Amniotic stem cell (primary cell): ENCODE measurements at places on chromosomes 16 and 17.

DNA sequence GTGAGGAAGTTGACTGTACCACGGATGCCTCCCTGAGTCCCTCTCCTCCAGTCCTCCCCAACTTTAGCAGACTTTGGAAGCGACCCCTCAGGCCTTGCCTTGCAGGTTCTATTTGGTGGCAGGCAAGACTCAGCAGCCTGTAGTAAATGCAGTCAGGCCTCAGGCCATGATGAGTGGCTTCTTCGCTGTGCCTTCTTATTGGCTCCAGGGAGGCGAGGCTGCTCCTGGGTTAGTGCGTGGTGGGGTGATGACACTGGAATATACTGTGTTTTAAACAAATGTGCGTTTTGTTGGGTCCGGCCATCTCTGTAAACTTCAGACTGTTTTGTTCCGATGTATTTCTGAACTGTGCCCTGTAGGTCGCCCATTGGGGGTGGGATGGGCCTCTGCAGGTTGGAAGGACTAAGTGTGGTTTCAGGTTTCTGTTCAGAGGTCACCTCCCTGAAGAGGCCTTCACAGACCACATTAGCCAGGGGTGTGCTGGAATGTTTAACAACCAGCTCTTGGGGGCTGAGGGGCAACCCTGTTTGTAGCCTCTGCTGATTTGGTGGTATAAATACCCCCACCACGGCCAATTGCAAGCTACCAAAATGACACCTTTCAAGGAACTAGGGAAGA lies 62.5 kb downstream of the CYLD start:
- no peak for DNase-seq

GRCh38 chr16:31131841-31132271 lies 3.7 kb downstream of the PRSS8 start:
- DNase-seq: no peak

DNA sequence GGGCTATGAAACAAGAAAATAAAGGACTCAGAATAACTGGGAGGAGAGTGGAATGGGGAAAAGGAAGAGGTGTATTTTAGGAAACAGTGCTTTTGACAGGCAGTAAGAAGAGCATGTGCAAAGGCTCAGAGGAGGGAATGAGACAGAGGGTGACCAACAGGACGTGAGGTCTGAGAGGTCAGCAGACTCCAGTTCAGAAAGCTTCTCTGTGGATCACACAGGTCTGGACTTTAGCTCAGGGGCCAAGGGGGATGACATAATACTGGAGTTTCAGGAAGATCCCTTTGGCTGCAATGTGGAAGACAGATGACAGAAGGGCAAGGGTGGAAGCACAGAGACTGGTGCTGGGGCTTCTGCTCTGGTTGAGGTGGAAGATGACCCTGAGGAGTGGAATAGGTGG lies 489.9 kb upstream of the CDH5 start:
- DNase-seq: no peak

DNA sequence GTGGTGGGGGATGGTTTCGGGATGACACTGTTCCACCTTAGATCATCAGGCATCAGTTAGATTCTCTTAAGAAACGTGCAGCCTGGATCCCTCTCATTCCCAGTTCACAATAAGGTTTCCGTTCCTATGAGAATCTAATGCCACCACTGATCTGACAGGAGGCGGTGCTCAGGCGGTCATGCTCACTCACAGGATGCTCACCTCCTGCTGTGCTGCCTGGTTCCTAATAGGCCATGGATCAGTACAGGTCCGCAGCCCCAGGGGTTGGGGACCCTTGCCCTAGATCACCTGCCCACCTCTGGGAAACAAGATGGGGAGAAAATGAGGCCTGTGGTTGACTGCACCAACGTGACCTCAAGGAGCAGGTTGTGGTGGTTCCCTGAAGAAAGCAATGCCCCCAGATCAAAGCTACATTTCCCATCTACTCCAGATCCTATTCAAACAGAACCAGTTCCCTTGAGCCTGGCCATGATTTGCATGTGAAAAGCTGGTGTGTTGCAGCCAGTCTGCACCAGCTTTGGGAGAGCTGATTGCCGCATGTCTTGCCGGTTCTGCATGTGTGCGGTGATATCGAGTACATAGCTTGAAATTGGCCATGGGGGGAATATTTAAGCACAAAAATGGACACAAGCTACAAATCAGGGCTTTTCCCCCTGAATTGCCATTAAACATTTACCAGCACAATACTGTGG lies 183.2 kb upstream of the HSBP1 start:
- DNase-seq: no peak

GRCh38 chr17:74904687-74905409 lies 11.4 kb upstream of the FADS6 start:
- no peak for DNase-seq

GRCh38 chr17:69170377-69170776 lies 28.7 kb upstream of the ABCA6 start:
- no peak for DNase-seq

DNA sequence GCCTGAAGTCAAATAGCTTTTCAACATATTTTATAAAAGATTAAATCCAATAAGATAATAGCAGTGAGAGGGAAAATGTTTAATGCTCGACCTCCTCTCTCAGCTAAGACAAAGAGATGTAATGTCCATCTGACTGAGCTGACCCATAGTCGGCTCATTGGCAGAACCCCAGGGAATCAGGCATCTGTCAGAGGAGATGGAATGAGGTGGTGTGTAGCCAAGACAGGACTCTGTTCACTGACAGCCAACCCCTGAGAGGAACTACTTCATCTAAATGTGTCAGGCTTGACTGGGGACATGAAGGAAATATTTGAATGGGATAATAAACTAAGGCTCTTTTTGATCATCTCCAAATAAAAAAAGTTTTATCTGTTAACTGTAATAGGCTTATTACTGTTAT lies 188.0 kb downstream of the CDH11 start:
- DNase-seq: no peak

DNA sequence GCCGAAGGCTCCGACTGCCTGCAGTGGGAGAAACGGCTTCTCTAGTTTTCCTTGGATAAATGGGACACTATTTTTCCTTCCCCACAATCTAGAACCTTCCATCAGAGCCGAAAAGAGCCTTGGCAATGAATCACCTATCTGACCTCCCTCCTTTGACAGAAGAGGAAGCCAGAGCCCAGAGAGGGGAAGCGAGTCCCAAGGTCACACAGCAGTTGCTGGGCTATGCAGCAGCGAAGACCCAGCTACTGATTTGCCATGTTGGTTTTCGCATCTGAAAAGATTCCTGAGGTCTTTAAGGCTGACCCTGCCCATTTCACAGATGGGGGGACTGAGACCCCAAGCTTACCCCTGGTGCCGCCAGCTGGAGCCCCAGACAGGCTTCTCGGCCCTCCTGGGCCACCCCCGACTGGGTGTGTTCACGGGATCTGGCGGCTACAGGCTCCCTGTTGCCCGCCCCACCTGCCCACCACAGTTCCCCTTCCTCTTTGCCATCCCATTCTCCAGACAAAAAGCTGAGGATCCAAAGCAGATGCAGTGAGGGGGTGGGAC lies 45.9 kb downstream of the RAI1 start:
- DNase-seq: no peak

DNA sequence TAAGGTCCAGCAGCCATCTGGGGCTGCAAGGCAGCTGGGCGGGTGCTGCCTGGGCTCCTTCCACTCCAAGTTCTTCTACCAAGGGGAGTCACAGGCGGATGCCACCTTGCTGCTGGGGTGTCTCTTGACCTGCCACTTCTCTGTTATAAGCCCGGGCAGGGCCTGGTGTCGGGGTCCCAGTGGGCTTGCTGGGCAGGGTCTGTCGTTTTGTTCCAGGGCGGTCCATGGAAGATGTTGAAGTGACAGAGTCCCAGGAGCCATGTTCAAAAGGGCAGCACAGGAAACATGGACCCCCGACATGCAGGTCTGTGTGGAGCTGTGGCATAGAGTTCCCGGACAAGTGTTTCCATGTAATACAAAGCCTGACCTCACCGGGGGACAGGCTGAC lies 91.1 kb downstream of the TNFRSF13B start:
- DNase-seq: no peak

- DNase-seq: no peak
Measured at GRCh38 chr16:22400900-22401299, 26.5 kb upstream of the CDR2 start.

GRCh38 chr17:73541561-73541981 lies 102.7 kb downstream of the SDK2 start:
- no peak for DNase-seq

DNA sequence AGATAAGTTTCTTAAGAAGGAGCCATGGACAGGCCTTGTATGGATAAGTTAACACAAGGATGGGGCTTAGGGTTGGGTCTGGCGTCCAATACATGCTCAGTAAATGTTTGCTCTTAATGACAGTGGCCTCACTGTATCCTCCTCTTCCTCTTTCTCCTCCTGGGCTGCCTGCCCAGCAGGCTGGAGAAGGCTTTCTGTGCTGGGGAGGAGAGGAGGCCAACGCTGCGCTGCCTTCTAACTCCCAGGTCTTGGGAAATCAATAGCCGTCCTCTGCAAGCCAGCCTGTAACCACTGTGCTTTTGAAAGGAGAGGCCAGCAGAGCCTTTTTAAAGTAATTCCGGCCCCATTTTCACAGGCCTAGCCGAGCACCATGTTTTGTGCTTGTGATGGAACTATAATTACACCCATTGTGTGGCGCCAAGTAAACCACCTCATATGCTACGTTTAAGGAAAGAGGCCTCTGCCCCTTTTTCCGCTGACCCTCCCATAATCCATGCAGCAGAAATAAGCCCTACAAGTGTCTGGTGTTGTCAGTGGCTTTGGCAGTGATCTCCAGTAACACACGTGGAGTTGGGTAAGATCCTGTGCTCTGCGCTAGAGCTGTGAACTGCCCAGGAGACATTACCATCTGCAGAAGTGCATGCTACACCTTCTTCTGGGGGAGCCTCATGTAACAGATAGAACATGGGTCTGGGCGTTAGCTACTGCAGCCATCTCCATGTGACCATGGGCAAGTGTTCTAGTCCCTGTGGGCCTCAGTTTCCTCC lies 368.2 kb downstream of the SNX29 start:
- no peak for DNase-seq

DNA sequence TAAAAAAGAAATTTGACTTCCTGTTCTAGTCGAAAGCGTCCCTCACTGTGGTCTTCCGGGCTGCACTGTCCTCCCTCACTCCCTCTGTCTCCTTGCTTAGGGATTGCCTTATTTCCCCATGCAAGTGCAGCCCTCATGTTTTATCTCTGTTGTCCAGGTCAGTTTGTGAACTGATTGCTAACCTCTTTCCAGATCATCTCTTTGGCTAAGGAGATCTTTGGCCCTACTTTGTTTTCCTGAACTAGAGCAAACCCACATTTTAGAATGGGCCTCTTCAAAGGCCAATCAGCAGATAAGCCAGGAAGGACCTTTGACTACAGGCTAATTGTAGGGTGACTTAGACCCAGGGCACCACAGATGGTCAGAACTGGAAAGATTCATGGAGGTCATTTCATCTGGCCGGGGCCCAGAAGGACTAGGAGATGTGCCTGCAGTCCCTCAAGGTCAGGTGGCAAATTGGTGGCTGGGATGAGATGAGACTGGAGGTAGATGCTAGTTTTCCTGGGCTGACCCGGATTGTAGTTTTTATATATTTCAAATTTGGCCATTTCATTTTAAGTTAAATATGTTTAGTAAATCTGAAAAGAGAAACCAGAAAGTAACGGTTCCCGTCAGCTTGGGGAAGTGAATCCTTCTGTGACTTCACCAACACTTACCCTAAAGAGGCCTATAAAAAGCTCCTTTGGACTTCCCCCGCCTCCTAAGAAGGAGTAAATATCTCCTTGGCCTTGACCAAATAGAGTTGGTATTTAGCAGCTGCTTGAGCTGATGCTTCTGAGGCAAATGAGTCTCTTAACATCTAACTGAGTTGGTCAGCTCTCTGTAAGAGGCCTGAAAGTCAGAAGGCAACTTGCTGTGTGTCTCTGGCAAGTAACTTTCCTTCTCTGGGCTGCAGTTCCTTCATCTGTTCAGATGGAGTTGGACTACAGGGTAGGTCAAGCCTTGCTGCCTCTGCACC lies 6.2 kb upstream of the SLC25A19 start:
- DNase-seq: no peak

DNA sequence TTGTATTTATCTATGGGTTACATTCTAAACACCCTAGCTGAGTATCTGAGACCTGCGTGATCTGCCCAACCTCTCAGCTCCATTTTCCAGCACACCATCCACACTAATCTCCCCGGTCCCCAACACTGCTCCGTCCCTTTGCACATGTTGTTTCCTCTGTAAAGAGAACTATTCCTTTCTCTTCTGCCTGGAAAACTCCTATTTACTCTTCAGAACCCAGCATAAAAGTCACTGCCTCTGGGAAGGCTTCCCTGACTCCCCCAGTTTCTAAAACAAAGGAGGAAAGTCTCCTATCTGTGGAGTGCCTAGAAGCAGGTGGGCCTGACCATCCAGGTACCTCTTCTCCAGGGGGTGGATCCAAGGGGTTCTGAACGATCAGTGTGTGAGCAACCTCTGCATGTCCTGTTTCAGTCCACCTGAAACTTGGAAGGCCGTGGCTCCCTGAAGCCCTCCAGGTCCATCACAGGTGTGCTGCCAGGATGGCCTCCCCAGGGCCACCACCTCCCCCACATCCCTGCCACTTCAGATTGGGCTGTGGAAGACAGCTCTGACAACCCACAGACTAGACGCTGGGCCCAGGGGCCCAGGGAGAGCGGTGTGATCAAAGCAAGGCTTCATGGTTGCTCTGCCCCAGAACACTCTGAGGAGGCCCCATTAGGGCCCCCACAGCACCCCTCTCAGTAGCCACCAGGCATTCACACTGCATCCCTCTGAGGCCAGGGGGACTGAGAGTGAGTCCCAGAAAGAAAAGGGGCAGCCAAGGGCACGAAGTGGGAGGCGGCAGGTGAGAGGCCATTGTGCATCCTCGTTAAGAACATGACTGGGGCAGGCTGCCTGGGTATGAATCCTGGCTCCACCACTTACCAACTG lies 20.3 kb downstream of the MPP3 start:
- no peak for DNase-seq

DNA sequence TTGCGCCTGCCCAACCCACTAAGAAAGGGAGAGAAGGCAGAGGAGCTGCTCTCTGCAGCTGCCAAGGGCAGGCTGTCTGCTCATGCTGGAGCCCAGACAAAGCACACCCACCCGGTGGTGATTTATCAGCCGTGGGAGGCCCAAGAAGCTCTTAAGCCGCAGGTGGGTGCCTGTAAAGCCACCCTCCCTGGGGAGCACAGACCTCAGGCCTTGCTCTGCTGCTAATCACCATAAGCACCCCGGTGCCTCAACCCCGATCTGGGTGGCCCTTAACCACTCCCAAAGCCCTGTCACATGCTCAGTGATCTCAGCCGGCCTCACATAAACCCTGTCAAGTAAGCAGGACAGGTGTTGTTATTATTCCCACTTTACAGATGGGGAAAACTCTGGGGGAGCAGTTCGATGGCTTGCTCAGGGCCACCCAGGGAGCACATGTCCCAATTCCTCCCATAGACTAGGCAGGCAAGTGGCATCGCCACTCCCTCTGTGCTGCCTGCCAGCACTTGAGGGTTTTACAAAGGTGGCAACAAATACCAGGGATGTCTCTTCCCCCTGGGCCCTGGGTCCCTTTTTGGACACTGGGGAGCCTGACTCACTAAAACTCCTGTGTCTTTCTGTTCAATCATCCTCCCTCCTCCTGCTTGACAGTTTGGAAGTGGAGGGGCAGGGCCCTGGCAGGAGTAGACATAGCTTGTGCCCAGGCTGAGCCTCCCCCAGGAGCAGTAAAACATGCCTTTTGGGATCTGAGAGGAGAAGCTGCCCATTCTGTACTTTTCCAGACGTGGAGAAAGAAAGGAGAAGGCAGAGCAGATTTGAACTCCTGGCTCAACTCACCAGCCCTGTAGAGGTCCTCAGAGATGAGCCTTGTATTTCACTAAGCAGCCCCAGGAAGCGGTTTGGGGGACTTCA lies 299.3 kb downstream of the SOX9 start:
- no peak for DNase-seq
